ENCODE measurements at places on chromosomes 2 and 18.

GRCh38 chr2:189552991-189553404 is 27.6 kb downstream of the SLC40A1 start:
- no peak for DNase-seq

DNA sequence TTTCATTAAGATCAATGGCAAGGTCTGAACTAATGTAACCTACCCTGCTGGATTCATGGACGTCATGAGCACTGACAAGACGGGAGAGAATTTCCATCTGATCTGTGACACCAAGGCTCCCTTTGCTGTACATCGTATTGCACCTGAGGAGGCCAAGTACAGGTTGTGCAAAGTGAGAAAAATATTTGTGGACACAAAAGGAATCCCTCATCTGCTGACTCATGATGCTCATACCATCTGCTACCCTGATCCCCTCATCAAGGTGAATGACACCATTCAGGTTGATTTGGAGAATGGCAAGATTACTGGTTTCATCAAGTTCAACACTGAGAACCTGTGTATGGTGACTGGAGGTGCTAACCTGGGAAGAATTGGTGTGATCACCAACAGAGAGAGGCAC is 82.3 kb upstream of the NDUFV2 start:
- DNase-seq, result no peak

DNA sequence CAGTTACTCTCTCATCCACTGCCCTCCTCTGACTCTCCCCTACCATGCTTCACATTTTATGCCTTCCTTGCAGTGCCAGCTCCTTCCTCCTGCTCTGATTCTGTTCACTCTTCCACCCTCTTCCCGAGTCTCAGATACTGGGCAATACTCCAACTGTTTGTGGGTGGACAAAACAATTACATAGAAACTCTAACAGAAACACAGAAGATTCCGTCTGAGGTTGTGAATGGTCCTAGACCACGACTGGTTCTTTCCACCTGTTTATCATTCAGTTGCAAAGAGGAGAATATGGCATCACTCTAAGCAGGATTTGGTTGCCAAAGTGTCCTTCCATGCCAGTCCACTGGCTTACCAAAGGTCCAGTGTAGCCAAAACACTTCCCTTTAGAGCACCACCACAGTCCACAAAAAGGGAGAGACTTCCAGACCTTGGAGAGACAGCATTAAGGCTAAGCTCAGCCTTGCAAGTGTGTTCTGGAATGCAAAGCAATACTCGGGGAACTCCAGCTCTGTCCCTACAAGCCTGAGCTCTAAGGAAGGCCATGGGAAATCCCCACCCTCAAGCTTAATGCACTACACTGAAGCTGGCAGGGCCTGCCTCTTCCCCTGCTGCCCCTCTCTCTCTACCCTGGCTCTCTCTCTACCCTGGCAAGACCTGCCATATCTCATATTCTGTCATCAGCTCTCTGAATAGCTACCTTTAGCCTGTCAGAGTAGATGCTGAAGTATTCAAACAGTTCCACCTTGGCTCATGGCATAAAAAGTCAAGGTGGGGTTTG is 33.6 kb upstream of the RND3 start:
- DNase-seq, result no peak

DNA sequence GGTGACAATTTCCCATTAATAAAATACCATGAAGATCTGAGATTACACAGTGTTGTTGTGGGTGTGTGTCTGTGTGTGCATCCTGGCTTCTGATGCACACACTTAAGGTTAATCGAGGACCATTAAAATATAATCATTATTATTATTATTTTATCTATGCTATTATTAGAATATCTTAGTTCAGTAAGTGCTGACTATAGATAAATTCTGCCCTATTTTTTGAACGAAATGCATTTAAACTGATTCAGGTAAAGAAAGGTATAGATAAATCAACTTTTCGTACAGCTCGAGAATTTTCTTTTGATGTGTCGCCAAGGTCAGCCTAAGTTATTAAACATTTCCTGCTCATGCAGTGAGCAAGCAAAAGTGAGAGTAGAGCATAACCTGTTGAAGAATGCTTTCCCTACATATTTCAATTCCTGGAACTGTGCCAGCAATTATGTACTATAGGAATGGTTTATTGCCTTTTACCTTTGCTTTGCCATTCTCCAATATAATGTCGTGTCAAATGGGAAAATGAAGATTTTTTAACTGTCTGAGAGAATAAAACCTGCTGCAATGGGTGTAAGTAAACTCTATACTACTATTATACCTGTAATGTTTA is 25.8 kb downstream of the KCNJ3 start:
- DNase-seq, result no peak

DNA sequence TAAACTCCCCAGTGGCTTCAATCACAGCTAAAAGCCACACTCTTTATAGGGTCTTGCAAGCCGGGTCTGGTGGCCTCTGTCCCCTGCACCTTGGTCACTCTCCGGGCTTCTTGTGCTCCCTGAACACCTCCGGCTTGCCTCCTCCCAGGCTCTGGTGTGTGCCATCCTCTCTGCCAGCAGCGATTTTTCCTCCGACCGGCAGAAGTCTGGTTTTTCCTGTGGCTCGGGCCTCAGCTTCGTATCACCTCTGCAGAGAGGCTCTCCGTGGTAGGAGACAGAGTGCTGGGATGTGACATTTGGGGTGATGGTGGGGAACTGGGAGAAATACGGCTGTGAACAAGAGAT is 58.8 kb upstream of the HPCAL1 start:
- no peak for DNase-seq

DNA sequence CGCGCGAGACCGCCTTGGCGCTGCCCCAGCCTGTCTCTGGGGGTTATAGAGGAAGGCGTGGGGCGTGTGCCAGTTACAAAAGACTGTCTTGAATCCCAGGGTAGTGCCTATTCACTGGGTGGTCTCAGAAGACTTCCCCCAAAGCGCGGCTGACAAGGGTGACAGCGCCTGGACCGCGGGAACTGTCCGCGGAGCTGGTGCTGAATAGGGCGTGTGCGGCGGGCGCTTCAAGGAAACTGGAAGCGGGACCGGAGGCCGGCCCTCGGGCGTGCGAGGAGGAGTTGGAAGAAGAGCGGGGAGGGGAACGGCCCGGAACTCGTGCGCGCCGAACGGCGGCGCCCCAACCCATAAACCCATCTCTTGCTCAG is 2.3 kb downstream of the EGR4 start:
- DNase-seq, result no peak

DNA sequence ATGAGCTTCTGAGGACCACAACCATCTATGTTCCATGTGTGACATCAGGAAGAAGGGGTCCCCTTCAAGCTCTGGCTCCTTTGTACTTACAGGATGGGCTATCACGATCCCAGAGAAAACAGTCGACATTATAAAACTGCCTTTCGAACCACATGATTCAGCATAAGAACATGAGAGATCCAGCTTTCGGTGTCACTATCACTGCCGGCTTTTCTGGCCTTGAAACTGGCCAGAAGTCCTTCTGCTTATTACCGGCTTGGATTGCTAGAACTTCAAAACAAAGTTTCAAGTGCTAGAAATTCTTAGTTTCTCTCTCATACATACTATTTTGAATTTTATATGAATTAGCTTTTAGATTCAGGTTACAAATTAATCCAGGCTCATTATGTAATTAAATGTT is 138.9 kb downstream of the PID1 start:
- no peak for DNase-seq

DNA sequence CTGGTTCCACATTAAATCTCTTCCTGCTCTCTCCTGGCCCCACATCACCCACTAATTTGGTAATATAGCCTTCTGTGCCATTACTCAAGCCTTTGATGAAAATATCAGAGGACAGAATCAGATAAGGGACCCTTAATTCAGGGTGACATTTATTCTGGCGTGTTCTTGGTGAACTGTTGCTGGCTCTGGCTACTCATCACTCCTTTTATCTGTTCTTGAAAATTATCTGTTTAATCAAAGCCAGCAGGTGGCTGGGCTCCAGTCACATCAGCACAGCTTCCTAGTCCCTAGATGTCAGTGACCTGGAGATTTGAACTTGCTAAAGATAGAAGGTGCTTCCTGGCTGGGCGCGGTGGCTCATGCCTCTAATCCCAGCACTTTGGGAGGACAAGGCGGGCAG is 26.9 kb upstream of the SLC35F6 start:
- DNase-seq, result no peak

DNA sequence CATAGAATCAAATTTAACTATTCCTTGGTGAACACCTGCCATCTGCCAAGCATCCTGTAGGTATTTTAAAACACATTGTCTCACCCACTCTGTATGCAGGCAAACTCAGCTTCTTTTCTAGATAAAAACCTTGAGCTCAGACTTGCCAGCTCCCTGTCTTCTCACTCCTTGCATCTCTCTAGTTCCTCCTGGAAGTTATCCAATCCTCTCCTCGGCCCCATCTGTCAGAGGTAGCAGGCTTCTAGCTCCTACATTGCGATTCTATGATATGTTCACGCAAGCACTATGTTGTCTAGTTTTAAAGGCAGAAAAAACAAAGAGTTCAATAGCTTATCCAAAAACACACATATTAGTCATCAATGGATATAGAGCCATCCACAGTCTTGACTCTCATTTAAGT is 67.0 kb upstream of the APCDD1 start:
- no peak for DNase-seq

- DNase-seq, result peak; percentile 81
Measured at GRCh38 chr2:65436169-65436823, 3.9 kb upstream of the SPRED2 start.

- no peak for DNase-seq
Measured at GRCh38 chr2:7378591-7378990, 461.4 kb downstream of the RNF144A start.

GRCh38 chr18:79819064-79819967 is 21.6 kb downstream of the KCNG2 start:
- no peak for DNase-seq

DNA sequence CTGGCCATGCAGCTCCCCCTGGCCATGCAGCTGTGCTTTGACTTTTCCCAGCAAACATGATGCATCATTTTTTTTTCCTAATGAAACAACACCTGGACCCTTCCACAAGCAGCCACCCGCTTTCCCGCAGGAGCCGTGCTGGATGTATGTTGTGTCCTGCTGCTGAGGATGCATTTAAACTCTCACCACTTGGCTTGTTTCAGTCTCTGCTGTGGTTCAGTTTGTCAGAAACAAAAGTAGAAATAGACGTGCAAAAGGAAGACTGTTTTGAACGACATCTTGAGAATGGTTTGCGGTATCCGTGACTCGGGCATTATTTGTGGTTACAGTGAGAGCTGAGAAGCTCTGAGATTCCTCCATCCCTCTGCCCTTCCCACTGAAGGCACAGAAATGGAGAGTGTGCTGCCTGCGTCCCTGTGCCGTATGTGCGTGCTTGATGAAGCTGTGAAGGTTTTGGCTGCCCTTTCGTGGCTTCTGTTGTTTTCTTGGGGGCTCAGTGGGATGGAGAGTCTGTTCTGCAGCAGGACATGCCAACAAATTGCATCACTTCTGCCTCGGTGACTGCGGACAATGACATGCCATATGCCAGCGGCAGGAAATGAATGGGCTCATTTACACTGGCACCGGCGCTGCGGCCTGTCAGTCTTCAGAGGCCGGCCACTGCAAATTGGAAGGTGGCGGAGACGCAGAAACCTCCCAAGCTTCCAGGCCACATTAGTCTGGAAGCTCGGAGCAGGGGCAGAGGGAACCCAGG is 417.7 kb upstream of the SALL3 start:
- DNase-seq, result no peak

- DNase-seq, result no peak
Measured at GRCh38 chr2:184304006-184304405, 294.3 kb upstream of the ZNF804A start.

GRCh38 chr2:80169811-80170594 is 134.5 kb downstream of the LRRTM1 start:
- no peak for DNase-seq

GRCh38 chr2:155215037-155215707 is 516.7 kb downstream of the KCNJ3 start:
- DNase-seq, result no peak

DNA sequence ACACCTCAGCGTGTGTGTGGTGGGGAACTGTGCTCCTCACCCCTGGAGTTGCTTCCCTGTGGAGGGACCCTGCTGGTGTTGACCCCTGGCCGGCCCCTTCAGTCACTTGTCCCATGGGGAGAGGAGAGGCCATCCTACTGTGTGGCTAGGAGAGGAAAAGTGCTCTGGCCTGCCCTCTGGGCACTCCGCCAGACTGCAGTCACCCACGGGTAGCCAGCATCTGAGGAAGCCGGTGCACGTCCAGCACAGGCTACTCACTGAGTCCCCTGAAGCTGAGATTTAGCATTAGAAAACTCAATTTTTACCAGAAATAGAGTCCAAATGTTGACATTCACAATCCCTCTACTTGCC is 211.5 kb upstream of the RAB6C start:
- no peak for DNase-seq

- no peak for DNase-seq
Measured at GRCh38 chr2:234218266-234219045, 168.0 kb downstream of the SPP2 start.

GRCh38 chr2:162002623-162003235 is 71.3 kb downstream of the DPP4 start:
- DNase-seq, result no peak

- no peak for DNase-seq
Measured at GRCh38 chr2:79446313-79446712, 66.5 kb upstream of the CTNNA2 start.

- DNase-seq, result no peak
Measured at GRCh38 chr2:3309496-3310355, 67.9 kb downstream of the EIPR1 start.

GRCh38 chr2:227818675-227819397 is 5.2 kb downstream of the CCL20 start:
- DNase-seq, result no peak

GRCh38 chr2:121382744-121383143 is 97.7 kb upstream of the TFCP2L1 start:
- DNase-seq, result no peak

DNA sequence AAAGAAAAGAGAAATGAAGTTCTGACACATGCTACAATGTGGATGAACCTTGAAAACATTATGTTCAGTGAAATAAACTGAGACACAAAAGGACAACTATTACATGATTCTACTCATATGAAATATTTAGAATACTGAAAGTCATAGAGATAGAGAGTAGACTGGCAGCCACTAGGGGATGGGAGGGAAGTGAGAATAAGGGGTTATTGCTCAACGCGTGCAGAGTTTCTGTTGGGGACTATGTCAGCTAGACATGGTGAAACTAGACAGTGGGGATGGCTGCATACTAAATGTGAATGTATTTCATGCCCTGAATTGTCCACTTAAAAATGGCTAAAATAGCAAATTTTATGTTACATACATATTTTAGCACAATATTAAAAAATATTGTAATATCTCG is 108.7 kb upstream of the ATL2 start:
- no peak for DNase-seq

DNA sequence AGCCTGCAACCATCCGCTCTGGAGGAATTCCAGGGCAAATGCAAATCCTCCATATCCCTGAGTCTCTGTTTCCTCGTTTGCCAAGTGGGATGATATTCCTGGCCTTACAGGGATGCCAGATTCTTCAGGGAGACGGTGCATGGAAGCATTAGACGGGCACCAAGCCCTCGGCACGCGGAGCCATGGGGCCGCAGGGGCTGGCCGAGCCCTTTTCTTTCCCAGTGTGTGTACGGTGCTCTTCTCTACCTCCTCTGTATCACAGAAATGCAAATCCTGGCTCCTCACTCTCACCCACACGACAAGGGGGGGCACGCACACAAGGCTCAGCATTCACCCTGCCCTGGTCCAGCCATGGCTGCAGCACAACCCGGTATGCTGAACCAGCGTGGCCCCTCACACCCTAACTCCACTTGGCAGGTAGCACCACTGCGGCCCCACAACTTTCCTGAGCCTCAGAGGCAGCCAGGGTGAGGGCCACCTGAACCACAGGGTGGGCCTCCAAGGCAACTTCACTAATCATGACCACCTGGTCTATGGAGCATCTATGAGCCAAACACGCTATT is 64.1 kb upstream of the SALL3 start:
- DNase-seq, result no peak

- DNase-seq, result no peak
Measured at GRCh38 chr18:7683753-7684152, 116.6 kb downstream of the PTPRM start.

GRCh38 chr2:122233372-122233771 is 477.9 kb downstream of the TSN start:
- no peak for DNase-seq
